ENCODE measurements at places on chromosomes 13 and 19.

DNA sequence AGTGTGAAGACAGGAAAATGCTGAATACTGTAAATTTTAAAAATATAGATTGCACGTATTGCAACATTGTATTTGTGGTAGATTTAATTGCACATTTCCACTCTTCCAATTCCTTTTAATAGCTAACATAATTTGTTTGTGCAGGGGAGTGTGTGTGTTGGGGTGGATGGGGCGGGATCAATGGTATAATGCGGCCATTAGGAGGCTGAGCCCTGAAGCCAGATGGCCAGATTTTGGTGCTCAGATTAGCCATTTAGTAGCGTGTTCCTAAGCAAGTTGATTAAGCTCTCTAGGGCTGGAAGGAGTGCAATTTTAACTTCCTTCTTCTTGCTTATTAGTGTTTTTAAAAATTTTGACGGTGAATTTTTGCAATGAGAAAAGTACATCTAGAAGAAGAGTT lies 5.8 kb downstream of the OXGR1 start:
- DNase-seq = no peak

DNA sequence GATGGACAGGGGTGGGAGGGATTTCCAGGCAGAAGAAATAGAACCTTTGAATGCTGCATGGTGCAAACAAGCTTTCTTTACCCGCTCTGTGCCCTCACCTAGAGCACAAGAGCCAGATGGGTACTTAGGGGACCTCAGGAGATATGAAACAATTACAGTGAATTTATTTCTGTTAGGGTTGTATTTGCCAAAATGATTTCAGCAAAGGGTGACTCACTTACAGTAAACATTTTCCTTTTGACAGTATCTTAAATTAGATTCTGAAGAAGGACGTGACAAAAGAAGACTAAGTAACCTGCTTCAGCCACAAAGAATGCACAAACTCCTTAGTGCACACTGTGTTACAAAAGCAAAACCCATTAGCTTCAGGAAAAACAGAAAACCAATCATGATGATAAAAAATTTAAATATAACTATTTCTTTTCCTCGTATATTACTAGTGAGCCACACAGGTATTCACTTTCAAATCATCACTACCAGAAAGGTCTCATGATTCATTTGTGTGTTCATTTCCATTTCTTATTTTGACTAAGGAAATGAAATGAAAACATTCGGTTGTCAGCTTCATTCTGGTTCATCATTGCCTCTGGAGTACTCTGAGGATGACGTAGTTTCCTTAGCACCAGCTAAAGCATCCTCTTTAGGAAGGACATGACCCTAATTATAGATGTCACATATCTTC lies 158.8 kb downstream of the NHLRC3 start:
- no peak for DNase-seq

DNA sequence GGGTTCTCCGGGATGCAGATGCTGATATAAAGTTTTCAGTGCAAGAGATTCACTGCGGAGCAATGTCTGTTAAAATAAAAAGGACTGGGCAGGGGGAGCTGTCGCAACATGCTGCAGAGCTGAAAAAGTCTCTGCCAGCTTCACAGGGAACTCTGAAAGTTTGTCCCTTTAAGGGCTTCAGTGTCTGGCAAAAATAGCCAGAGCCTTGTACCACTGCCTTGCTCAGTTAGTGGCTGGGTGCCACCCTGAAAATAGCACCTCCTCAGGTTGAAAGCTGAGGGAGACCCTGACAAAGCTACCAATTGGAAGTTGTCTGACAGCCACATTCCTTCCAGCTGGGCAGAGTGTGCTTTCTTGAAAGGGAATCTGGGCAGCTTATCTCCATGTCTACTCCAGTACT lies 3.0 kb upstream of the NDFIP2 start:
- no peak for DNase-seq

DNA sequence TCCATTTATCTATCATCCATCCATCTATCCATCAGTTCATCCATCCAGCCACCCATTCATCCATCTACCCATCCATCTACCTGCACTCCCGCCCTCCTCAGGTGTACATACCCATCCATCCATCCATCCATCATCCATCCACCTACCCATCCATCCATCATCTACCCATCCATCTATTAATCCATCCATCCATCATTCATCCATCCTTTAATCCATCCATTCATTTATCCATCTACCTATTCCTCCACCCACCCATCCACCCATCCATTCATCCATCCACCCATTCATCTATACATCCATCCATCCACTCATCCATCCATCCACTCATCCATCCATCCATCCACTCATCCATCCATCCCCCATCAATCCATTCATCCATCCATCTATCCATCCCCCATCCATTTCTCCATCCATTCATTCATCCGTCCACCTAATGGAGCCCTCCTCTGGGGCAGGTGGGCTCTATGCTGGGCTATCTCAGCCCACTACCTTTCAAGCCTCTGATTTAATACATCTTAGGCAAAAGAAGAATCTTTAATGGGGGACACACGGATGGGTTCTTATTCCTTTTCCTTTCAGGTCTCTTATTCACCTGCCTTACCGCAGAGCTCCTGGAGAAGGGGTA lies 178.9 kb downstream of the URI1 start:
- no peak for DNase-seq

DNA sequence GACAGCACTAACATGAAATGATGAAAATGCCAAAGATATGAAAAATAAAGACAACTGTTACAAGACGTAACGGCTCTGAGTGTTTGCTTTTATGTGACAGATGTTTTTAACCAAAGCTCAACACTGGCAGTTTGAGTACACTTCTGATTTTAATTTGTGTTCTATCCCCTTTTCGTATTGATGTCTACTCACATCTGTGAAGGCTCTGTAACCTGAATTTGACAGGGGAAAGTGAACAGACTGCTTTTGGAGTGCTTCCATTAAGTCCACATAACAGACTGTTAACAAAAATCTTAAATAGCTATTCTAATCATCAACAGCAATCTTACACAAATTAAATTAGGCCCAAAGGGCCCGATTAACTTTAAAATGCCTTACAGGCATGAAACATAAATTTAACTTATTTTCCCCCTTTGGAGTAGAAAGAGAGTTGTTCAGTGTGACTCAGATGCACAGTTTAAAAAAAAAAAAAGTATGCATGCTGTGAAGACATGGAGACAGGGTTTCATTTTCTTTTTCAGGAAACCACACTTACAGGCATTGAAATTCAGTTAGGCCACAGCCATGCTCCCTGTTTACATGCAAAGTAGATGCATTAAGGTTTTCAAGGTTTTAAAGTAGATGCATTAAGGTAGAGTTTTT lies 16.3 kb upstream of the RNASEH2B start:
- no peak for DNase-seq

DNA sequence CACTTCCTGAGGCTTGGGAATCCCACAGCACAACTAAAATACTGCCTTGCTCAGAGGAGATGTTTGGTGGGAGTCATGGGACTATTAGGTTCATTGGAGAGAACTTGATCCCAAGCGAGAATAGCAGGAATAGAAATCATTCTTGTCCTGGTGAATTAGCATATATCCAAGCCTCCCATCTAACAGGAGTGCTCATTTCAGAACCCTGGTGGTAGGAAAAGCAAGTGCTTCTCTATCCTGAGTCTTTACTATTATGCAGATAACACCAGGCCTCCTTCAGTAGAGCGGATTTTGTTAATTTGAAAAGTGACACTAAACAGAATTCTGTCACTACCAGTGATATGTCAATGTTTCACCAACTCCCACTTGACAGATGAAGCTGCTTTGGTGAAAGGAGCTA lies 199.5 kb downstream of the ATP8A2 start:
- no peak for DNase-seq

- no peak for DNase-seq
Measured at GRCh38 chr13:37476874-37477273, 121.7 kb downstream of the POSTN start.

- no peak for DNase-seq
Measured at GRCh38 chr19:37943480-37943879, 36.5 kb downstream of the SIPA1L3 start.

All from AG04449 (cell line).